ENCODE measurements at places on chromosomes 16 and 17. TPM values are rescaled to one million over a fixed set of nuclear protein-coding genes. Genes with fewer than 3 reads are reported as not detected.

GRCh38 chr16:11992008-11992584 lies 15.6 kb downstream of the SNX29 start:
- DNase-seq: no peak

GRCh38 chr16:52611817-52612673 lies 65.1 kb upstream of the TOX3 start:
- DNase-seq: no peak

- DNase-seq: no peak
Observed at GRCh38 chr17:27079660-27080059, 214.3 kb upstream of the WSB1 start.

GRCh38 chr17:38761612-38762011 lies 9.1 kb downstream of the PSMB3 start:
- DNase-seq: no peak

DNA sequence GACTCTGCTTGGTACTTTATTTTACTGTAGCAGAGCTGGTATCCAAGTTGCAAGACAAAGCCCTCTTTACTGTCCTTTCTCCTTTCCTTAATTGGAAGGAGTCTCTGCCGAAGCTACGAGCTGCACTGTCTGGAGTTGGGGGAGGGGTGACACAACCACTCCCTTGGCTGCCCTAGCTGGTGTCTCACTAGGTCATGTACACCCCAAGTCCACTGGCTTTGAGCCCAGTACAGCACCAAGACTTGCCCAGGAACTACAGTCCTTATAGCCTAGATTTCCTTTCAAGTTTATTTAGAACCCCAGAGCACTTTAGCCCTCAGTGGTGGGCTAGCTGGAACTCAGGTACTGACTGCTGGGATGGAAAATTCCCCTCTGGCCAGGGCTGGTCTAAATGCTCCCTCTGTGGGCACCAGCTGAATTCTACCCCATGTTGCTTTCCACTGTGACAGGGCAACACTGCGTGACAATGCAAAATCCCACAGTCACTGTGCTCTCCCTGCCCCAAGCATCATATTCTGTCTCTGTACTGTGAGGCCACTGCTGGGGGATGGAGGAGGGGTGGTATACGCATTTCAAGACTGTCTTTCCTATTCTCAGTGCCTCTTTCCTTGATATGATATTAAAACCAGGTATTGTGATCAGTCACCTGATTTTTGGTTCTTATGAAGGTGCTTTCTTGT lies 18.4 kb downstream of the EFCAB5 start:
- no peak for DNase-seq

DNA sequence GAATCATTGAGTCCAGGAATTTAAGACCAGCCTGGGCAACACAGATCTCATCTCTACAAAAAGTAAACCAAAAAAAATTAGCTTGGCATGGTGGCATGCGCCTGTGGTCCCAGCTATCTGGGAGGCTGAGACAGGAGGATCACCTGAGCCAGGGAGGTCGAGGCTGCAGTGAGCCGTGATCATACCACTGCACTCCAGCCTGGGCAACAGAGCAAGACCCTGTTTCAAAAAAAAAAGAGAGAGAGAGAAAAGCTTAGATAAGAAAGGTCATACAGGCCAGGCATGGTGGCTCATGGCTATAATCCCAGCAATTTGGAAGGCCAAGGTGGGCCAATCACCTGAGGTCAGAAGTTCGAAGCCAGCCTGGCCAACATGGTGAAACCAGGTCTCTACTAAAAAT lies 63.5 kb upstream of the DNAH17 start:
- DNase-seq: no peak

DNA sequence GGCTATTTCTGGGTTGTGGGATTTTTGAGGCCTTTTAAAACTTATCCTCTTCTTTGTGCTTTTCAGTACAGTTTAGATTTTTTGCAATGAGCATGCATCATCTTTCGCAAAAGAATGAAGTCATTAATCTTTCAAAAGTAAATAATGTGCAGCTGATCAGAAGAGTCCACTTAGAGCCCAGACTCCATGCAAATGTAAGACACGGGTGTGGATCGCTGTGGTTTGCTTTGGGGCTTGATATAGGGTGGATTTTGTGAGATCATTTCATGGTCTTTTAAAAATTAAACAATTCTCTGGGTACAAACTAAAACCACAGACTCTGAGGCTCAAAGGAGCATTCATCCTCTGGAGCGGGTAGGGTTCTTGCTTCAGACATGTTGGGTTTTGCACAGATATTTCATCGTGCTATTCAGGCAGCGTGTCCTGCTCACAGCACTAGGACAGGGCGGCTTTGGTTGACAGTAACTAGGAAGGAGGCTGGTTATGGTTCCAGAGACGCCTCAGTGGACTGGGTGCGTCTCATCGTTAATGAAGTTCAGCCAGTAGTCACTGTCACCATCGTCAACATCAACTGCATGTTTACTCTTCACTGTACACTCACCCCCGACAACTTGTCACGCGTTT lies 129.4 kb upstream of the PLCG2 start:
- no peak for DNase-seq

- DNase-seq: no peak
Observed at GRCh38 chr17:78532311-78532710, 44.9 kb downstream of the DNAH17 start.

GRCh38 chr17:8776881-8777280 lies 18.5 kb upstream of the SPDYE4 start:
- no peak for DNase-seq

- no peak for DNase-seq
Observed at GRCh38 chr17:58232707-58233156, 5.7 kb upstream of the LPO start.

DNA sequence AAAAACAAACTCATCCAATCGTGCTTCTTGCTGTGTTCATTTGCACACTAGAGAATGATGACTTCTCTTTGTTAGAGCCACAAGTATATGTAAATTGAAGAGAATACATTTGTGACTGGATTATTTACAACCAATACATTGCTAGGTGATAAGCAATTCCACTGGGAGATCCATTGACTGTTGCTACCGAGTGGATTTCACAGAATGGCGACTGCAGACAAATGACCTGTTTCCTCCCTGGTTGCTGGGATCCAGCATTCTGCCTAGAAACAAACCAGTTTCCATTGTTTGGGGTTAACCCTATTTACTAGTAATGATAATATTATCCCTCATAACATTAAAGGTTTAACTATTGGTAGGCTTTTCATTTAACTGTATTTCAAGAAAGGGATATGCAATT lies 36.9 kb upstream of the CPHXL start:
- no peak for DNase-seq

DNA sequence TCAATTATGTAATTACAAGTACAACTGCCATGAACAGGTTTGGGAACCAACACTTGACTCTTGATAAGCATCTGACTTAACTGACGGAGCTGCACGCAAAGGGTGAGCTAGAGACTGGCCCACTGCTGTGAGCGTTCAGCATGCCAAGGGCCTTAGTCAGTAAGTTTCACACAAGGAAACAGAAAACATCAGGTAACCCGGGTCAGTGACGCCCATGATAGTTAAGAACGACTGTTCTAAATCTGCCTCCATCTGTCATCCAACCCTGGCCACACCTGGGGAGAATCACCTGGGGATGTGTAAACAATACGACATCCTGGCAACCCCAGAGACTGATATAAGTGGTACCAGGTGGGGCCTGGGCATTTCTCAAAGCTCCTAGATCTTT lies 12.3 kb downstream of the SMIM5 start:
- DNase-seq: no peak

- no peak for DNase-seq
Observed at GRCh38 chr17:61064087-61064951, 335.3 kb upstream of the TBX2 start.

DNA sequence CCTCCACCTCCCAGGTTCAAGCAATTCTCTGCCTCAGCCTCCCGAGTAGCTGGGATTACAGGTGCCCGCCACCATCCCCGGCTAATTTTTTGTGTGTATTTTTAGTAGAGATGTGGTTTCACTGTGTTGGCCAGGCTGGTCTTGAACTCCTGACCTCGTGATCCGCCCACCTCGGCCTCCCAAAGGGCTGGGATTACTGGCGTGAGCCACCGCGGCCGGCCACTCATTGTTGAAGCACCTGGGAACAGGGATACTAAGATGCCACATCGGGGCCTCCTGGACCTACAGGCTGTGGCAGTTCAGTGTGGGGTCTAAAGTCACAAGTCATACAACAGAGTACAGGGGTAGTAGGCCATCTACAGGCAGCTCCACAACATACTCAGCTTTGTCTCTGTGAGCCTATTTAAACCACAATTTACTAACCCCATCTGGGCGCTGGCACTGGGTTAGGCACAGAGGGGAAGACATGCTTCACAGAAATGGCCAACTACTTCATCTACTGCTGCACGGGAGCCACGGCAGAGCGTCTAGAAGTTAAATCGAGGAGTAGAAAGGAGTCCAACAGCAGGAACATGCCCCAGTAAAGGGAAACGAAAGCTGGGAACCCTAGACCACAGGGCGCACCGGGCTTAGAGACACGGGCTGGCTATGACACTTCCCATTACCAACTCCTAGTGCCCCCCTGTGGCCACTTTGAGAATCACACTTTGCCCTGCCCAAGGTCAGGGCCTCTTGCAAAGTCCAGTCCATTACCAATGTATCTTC lies 4.3 kb downstream of the VAMP2 start:
- no peak for DNase-seq

ZNF205 gene
- polyA plus RNA-seq: 13.0 TPM

FOXN1 gene
- not detected for polyA plus RNA-seq

HEXD gene
- polyA plus RNA-seq: 19.6 TPM

KIFC3 gene
- 15.2 TPM for polyA plus RNA-seq

BPTF gene
- 58.3 TPM for polyA plus RNA-seq

EVPL gene
- polyA plus RNA-seq: 0.20 TPM

TSR3 gene
- 49.3 TPM for polyA plus RNA-seq

TOP2A gene
- polyA plus RNA-seq: 53.9 TPM

ZNF750 gene
- polyA plus RNA-seq: 0.18 TPM

Data from forelimb muscle (tissue), 1 donor.